Foreskin keratinocyte (primary cell): ENCODE measurements at places on chromosomes 16 and 17.

DNA sequence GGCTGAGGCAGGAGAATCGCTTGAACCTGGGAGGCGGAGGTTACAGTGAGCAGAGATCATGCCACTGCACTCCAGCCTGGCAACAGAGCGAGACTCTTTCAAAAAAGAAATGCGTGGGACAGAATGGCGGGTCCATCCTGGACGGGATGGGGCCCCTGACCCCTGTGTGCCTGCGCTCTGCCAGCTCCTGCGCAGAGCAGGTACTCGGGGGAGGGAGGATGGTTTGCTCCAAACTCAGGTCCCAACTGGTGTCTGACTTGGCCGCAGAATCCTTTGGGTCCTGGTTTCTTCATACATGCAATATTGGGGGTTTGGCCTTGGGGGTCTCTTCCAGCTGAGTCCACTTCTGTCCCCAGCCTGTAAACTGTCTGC lies 10.4 kb downstream of the CHMP6 start:
- no peak for DNase-seq

GRCh38 chr16:761625-762513 lies 1.3 kb downstream of the MSLN start:
- no peak for DNase-seq

GRCh38 chr17:66520999-66521398 lies 218.6 kb downstream of the PRKCA start:
- no peak for DNase-seq

DNA sequence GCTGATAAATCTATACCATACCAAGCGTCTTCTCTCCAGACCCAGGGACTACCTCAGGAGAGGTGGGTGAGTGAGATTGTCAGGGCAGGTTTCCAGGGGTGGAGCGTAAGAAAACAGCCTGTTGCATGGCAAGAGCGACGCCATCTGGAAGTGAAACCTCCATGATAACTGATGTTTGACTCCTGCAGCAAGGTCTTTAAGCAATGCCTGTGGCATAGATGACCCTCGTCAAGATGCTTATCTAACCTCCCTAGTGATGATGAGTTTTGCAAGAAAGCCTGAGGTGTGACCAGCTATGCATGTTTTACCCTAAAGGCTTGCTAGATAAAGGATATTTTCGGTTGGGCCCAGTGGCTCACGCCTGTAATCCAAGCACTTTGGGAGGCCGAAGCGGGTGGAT lies 71.6 kb downstream of the GSG1L start:
- no peak for DNase-seq

GRCh38 chr17:48006936-48007709 lies 30.5 kb downstream of the COPZ2 start:
- no peak for DNase-seq

DNA sequence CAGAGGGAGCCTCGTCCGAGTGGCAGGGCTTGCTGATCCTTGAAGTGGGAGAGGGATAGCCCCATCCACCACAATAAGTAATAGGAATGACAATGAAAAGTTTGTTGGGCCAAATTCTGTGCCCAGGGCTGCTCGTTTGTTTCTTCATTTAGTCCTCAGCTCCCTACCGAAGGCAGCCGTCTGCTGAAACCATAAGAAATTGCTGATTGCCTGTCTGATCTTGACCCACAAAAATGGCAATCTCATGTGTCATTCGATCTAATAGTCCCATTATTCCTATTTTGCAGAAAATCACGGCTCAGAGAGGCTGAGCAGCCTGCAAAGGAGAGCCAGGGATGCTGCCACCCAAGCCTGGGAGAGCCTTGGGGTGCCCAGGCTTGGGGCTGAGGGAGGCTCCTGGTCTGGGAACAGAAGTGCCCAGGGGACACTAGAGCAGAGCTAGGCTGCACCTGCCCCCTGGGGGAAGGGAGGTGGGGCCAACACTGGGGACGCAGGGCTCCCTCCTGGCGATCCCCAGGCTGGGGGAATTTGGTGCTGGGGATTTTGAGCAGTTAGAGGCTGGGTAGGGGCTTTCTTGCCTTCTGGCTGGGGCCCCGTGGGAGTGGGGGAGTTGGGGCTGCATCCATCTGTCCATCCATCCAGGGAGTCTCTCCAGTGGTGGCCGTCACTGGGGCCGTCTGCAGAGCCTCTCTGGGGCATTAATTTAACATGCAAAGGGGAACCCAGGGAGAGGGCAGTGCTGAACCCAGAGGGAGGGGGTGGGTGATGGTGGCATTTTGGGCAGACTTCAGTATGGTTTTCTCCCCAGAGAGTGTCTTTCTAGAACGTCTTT lies 53.5 kb downstream of the SOCS1 start:
- peak; percentile 76 for DNase-seq
